Stimulated activated CD8-positive, alpha-beta memory T cell treated with anti-CD3 and anti-CD28 coated beads, Interleukin-7, amount 100 ng/mL, for 1 hour (primary cell): ENCODE measurements at places on chromosomes 3 and 15.

- DNase-seq, result no peak
Observed at GRCh38 chr15:90047956-90048575, 46.9 kb downstream of the ZNF710 start.

- no peak for DNase-seq
Observed at GRCh38 chr3:53184701-53185100, 23.7 kb downstream of the PRKCD start.

DNA sequence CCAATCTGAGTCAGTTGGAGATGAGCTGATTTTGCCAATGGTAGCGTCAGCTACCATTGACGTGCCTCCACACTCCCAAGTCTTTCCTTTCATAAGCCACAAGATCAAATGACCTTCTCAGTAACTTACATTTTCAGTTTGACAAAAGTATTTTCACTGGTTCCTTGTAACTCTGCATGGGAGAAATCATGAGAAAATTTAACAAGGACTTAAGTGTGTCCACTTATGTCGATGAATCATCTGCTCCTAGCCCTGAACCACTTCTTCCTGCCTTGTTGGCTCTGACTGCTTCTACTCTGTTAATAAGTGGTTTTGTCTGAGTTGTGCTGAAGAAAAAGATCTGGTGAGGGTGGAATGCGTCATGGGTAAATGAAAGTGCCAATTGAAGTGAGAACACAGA lies 101.2 kb downstream of the NFKBIZ start:
- DNase-seq, result no peak

DNA sequence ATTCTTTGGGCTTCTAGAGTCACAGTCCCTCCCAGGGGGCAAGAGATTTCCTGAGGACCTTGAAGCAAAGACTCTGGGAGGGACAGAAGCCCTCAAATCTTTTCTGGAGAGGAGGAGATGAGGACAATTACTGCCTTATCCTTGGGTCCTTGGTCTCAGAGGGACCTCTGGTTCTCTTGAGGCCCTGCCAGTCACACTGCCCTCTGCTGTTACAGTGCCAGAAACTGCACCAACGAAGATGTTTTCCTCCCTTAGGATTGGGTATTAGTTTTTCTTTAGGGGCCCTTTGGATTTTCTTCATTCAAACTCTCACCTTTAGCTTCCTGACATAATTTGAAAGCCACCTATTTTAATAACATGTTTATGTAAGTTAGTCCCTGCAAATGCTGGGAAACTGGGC lies 58.2 kb upstream of the SCN5A start:
- no peak for DNase-seq

- no peak for DNase-seq
Observed at GRCh38 chr3:98406034-98406433, 15.6 kb downstream of the OR5K3 start.

DNA sequence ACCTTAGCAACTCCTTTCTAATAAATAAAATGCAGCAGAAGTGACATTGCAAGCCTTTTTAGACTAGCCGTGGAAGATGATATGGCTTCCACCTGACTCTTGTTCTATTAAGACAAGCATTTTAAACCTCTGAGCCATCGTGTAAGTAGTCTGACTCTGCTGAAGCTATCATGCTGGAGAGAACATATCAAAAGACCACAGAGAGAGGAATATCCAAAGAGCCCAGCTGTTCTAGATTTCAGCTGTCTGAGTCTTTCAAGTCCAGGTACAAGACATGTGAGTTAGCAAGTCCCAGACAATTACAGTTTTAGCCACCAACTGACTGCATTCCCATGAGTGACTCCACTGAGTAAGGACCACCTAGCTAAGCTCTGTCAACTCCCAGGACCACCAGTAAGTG lies 517.0 kb upstream of the NAALADL2 start:
- no peak for DNase-seq

DNA sequence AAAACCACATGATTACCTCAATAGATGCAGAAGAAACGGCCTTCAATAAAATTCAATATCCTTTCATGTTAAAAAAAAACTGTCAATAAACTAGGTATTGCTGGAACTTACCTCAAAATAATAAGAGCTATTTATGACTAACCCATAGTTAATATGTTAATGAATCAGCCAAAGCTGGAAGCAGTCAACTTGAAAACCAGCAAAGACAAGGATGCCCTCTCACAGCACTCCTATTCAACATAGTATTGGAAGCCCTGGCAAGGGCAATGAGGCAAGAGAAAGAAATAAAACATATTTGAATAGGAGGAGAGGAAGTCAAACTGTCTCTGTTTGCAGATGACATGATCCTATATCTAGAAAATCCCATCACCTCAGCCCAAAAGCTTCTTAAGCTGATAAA lies 456.1 kb downstream of the OCA2 start:
- no peak for DNase-seq

DNA sequence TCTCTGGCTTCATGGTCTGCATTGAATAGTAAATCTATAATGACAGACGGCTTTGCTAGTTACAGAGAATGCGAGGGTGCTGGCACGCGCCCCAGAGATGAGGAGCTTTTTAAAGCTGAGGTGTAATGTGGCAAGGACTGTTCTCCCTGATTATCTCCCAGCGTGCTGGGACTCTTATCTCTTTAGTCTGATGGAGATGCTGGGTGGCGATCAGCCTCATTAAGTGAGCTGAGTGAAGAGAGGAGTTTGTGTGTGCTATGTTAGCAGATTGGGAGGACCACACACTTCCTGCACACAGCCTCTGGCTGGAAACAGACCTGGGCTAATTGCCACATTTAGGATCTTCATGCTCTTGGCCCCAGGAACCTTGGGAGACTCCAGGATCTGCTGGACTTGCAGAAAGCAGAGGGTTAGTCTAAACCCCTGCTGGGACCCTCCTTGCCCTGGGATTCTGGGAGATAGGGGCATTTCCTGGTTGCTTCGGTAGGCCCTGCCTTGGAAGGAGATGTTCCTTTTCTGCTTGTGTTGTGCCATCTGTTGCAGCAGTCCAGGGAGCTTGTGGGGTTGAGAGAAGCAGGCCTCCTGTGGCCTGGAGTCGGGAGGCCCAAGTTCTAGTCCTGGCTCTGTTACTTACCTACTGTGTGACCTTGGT lies 15.0 kb downstream of the PDIA5 start:
- no peak for DNase-seq

DNA sequence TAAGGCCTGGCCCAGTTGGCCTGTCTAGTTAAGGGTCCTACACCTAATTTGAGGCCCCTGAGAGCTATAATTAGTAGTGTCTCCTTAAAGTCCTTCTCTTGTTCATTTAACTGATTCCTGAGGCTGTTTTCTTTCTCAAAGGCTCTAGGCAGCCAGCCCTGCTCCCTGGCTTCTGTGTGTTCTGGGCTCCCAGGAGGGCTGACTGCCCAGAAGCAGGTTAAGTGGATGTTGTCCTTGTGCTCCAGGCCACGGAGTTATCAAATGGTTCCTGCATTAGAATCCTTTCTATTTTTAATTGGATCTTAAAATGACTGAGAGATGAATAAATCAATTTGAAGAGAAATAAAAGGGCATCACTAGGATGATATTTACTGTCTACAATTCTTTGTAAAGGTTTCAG lies 140.0 kb downstream of the SNRK start:
- no peak for DNase-seq

GRCh38 chr3:53162672-53163443 lies 1.8 kb downstream of the PRKCD start:
- peak; percentile 30 for DNase-seq

- DNase-seq, result no peak
Observed at GRCh38 chr3:67077656-67078055, 79.5 kb downstream of the KBTBD8 start.

- DNase-seq, result no peak
Observed at GRCh38 chr3:23611737-23612295, 193.9 kb upstream of the UBE2E1 start.

- no peak for DNase-seq
Observed at GRCh38 chr3:98874602-98875249, 26.8 kb downstream of the DCBLD2 start.

DNA sequence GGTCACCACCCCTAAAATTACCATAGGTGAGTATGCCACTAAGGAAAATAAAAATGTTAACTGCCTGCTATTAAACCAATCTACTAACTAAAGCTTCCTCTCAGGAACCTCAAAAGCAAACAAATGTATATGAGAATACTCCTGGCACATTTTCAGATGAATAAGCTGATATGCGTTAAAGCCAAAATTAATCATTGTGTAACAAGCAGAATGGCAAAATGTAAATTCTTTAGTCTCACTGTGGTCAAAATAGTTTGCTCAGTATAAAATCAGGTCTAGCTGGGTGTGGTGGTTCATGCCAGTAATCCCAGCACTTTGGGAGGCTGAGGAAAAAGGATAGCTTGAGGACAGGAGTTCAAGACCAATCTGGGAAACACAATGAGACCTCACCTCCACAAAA lies 53.6 kb downstream of the SUMF1 start:
- no peak for DNase-seq

GRCh38 chr3:77562089-77562488 lies 522.2 kb downstream of the ROBO2 start:
- no peak for DNase-seq

DNA sequence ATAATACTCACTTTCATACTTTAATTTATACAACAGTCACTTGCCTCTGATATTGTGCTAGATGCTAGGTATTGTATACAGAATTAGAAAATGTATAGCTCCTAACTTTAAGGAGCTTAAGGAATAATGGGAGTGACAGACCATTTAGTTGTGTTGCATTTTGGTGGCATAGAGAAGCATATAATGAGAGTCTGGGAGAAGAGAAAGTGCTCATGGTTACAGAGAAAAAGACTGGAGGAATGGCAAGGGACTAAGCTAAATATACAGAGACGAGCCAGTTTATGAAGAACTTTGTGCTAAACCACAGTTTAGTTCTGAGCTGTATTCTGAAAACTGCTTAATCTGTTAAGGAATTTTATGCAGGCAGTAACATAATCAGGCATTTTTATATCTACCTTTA lies 6.4 kb downstream of the RNF13 start:
- no peak for DNase-seq

GRCh38 chr3:43187836-43188479 lies 82.1 kb upstream of the POMGNT2 start:
- no peak for DNase-seq

DNA sequence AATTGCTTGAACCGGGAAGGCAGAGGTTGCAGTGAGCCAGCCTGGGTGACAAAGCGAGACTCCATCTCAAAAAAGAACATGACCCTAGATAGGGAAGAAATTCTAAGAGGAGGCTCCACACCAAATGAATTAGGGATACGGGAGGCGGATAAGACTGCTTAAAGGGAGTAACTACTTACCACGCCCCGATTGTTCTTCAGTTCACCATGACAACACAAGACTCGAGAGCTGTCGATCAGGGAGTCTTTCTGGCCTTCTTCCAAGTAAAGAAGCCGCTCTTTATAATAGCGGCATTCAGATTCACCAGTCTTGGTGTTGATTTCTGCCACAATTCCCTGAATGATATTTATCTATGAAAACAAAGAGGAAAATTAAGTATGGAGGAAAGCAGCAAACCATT lies 53.9 kb upstream of the TASOR start:
- DNase-seq, result no peak

DNA sequence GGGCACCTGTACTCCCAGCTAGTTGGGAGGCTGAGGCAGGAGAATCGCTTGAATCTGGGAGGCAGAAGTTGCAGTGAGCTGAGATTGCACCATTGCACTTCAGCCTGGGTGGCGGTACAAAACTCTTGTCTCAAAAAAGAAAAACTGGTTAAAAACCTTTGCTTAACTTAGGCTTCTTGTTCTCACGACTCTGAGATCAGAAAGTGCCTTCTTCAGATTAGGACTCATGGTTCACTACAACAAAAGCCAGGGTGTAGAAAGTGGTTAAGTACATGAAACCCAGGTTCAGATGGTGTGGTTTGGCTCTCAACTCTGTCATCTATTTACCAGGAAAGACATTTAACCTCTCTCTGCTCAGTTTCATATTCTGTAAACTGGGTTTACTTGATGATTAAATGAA lies 168.4 kb downstream of the TUSC7 start:
- no peak for DNase-seq
